CD4-positive, alpha-beta T cell treated with Interferon gamma for 1 hour (primary cell): ENCODE measurements at places on chromosomes 3 and 15.
A peak's percentile ranks its signal among the peaks of the same experiment; 100 is the strongest.

DNA sequence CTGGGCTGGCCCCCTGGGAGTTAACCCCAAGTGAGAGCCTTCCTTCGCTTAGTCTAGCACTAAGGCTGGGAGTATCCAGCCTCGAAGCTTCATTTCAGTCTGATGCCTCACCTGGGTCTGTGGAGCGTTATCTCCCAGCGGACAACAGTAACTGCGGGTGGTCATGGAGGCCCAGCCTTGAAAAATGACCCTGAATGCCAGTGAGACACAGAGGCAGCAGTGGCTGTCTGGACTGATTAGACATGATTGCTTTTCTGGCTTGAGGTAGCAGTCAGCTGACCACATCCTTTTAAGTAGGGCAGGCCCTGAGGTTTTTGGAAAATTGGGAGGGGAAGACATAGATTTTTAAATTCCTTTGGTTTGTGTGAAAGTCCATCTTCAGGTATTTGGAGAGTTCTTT lies 28.2 kb upstream of the TRIM59 start:
- no peak for DNase-seq

DNA sequence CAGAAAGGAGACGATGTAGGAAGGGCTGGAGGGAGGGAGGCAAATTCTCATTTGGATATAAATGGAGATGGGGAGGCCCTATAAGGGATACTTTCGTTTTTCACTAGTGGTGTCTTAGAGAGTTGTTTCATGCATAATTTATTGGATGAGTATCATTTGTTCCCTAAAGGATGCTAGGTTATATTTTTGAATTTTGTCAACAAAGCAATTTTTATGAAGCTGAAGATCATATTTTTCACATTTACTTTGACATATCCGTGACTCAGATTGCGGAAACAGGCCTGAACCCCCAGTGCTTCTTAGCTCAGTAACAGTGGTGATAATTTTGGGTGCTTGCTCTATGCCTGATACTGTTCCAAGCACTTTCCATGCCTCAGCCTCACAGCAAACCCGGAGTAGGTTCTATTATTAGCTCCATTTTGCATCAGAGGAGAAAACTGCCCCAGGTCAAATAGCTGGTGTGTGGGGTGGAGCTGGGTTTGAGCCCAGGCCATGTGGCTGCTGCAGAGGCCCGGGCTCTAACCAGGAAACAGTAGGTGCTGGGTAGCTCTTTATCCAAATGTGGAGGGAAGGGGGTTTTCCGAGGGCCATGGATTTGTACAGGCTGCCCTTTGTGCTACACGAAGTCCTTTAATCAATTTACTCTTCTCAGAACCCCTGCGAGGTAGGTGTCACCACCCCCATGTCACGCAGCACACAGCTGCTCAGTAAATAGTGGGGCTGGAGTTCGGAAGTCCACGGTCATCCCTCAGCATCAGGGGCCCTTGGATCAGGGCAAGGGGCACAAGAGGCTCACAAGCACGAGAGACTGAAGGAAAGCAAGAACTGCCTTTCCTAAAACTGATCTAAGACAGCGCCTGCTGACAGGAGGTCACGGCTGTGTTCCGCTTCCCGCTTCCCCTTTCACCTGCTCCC lies 99.1 kb downstream of the SLC49A4 start:
- DNase-seq, result no peak

DNA sequence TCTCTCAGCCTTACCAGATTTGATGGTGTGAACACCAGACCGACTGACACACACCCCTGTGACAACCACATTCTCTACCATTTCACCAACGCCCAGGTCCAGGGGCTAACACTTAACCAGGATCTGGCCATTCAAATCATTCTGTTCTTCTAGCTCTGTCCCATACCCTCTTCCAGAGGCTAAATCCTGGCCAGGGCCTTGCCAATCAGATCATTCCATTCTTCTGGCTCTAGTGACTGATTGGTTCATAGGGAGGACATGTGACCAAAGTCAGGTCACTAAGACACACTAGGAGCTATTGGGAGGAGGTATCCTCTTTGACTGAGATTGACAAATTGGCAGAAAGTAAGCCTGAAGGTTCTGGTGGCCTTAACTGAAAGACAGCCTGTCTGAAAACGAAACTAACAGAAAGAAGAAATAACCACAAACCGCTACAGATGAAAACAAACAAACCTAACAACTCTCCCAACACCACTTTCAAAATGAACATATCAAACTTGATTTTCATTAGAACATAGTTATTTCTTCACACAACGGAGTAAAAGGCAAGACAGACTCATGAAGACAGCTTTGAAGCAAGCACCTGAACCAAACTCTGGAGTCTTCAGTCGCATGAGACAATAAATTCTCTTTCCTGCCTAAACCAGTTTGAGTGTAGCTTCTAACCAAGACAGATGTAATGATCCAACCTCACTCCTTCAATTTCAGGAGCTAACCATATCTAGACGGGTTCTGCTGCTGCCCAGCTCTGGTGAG lies 68.5 kb downstream of the TRANK1 start:
- peak; percentile 7 for DNase-seq

DNA sequence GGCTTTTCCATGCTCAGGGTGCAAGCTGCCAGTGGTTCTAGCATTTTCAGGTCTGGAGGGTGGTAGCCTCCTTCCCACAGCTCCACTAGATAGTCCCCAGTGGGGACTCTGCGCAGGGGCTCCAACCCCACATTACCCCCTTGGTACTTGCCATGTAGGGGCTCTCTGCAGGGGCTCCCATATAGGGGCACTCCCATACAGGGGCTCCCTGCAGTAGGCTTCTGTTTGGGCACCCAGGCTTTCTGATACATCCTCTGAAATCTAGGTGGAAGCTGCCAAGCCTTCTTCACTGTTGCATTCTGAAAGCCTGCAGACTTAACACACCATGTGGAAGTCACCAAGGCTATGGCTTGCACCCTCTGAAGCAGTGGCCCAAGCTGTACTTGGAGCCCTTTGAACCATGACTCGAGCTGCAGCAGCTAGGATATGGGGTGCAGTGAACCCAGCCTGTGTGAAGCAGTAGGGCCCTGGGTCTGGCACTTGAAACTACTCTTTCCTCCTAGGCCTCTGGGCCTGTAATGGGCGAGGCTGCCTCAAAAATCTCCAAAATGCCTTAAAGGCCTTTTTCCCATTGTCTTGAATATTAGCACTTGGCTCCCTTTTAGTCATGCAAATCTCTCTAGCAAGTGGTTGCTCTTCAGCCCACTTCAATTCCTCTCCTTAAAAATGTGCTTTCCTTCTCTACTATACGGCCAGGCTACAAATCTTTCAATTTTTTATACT lies 96.4 kb downstream of the TPRA1 start:
- DNase-seq, result no peak

GRCh38 chr3:53544357-53544756 lies 49.9 kb downstream of the CACNA1D start:
- no peak for DNase-seq

- no peak for DNase-seq
These were observed 3.4 kb upstream of the KNL1 start for GRCh38 chr15:40590667-40591050.

GRCh38 chr15:99545605-99546004 lies 20.2 kb upstream of the MEF2A start:
- DNase-seq, result no peak

DNA sequence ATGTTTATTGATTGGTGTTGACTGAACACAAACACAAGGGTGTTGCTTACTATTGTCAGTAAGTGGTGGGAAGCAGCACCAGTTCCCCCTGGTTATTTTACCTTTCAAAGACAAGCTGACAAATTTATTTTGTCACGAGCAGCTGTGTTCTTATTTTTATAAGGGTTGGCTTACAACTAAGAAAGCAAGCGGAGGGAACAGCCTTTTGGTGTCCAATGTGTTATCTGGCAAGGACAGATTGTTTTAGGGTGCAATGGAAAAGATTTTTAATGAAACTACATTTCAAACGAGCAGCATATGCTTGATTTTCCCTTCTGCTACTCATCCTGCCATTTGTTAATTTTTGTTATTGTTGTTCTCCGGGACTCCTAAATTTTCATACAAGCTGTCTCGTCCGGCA lies 920.6 kb upstream of the CFAP20DC start:
- DNase-seq, result no peak

DNA sequence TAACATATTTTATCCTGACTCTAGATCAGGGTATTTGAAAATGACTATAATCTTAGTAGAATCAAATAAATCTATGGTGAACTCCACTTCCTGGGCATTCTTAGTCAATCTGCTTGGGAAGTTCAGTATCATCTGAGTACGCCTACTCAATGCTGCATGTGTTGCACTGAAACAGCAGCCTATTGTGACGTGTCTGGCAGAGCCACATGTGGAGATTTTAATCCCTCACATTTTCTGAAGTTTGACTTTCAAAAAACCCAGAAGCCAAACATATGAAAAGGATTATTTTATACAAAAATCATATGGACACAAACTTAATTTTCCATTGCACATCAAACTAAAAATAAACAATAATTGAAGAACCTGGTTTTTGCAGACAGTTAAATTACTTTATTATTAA lies 798.3 kb downstream of the ROBO1 start:
- DNase-seq, result no peak

GRCh38 chr3:140953028-140953960 lies 11.7 kb downstream of the SLC25A36 start:
- DNase-seq, result no peak

DNA sequence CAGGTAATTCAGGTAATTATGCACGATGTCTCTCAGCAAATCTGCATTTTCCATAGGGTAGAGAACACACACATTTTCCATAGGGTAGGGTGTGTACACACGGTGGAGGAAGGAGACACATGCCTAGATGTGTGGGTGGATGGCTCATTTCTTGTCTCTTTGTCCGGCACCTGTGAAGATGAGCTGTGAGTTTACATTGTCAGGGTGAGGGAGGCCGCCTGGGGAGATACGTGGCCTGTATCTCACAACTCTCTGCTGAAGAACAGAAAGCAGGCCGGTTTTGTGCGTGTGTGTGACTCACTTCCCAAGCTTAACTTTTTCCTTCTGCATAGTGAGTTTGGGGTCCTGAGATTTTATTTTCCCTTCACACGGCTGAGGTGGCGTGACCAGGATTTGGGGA lies 60.3 kb downstream of the SLC6A6 start:
- no peak for DNase-seq

DNA sequence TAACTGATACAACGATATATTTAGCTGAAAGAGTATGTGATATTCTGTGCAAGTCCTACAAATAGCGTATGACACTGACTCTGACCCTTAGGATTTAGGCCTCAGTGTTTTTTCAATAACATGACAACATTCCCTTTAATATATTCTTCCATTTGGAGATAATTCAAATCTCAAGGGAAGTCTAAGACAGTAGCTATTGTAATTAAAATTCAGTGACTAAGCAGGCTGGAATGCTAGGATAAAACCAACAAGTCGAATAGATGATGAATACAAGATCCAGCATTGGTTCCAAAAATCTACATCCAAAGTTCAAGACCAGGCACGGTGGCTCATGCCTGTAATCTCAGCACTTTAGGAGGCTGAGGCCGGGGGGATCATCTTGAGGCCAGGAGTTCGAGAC lies 56.2 kb downstream of the QTRT2 start:
- no peak for DNase-seq

DNA sequence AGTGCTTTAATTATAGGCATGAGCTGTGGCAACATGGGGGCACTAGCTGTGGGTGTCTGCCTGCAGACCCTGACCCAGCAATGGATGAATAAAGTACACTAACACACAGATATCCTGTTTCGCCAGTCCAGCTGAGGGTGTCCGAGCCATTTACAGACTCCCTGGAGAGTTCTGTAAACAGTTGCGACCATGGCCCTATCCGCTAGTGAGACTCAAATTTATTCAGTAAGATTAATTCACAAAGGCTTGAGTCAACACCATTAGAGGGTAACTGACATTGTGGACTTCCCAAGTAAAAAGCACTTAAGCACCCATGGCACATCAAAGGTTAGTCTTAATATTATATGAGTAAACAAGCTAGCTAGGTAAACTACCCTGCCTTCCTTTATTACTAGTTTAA lies 161.6 kb downstream of the TBL1XR1 start:
- no peak for DNase-seq

- no peak for DNase-seq
These were observed 15.0 kb upstream of the THUMPD3 start for GRCh38 chr3:9347887-9348286.

- DNase-seq, result no peak
These were observed 58.7 kb downstream of the FGD5 start for GRCh38 chr3:14877469-14877868.

- DNase-seq, result no peak
These were observed 66.9 kb downstream of the KLF15 start for GRCh38 chr3:126290325-126290724.

DNA sequence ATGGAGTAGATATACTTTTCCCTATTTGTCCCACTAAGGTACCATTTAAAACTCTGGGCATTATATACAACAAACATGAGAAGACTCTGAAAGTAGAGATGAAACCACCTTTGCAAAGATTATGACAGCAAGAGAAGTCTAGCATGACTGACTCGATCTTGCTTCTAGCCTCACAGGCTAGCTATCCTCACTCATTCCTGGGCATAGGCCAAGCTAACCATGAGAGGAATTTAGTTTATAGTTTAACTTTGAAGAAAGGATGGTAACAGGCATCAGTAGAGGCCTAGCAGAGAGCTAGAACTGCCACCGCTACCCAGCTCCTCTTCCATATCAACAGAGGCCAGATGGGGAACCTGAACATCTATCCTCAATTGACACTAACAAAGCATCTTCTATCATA lies 63.5 kb upstream of the FSIP1 start:
- no peak for DNase-seq

DNA sequence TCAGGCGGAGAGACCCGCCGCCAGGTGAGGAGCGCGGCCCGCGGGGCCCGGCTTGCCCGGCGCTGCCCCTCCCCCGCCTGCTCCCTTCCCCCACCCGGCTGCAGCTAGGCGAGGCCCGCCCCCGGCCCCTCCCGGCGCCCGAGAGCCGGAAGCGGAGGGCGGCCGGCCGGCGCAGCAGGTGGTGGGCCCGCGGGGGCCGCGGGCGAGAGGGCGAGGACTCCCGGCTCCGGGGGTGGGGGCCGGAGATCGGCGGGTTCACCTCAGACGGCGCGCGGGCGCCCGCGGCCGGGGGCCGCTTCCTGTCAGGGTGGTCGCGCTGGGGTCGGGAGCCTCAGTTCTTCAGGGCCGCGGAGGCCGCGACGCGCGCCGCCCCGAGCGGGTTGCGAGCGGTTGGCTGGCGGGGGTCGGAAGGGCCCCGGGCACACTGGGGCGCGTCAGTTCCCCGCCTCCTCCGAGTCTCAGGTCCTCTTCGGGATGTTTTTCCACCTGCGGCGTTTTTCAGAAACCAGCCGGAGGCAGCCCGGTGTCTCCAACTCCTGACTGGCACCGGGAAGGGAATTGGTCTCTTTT lies 395 bp downstream of the ZFAND6 start:
- no peak for DNase-seq

DNA sequence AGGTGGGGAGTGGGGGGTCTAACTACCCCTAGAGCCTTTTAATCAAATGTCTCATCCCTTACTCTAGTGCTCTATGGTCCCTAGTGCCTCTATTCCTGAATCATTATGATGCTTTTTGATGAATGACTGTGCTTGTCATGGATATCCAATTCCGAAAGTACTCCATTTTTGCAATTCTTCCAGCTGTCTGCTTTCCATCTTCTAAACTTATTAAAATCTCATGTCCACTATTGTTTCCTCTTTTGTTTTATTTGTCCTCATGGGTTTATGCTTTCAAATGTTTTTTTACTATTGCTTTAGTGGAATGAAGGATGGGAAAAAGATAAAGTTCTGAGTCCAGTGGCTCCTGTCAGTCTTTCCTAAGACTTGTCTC lies 77.2 kb upstream of the KCNMB2 start:
- no peak for DNase-seq

- DNase-seq, result no peak
These were observed 179.4 kb downstream of the CD47 start for GRCh38 chr3:107911337-107912000.
